Right atrium auricular region (tissue), 2 donors: ENCODE measurements at places on chromosomes 7 and 10. TPM values are rescaled to one million over a fixed set of nuclear protein-coding genes. Genes with fewer than 3 reads are reported as not detected.

GRCh38 chr7:103752995-103753394 is 236.5 kb downstream of the RELN start:
- DNase-seq = no peak

DNA sequence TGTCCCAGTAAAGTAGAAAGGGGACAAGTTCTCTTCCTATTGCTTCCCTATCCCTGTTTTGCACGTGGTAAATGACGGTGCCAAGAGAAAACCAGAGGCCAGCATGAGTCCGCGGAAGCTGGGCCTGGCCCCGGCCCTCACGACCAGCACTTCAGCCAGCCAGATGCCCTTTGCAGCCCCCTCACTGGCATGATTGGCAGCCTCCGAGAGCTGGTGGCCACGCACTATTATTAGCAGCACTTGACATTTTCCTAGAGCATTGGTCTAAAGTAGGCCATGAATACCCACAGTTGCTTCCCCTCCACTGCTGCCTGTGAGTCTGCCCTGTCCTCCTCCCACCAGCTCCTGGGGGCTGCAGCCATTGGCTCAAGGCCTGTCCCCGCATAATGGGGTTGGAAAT is 369.1 kb downstream of the PLXNA4 start:
- no peak for DNase-seq

GRCh38 chr7:142153400-142153799 is 41.9 kb downstream of the MGAM2 start:
- DNase-seq = no peak

DNA sequence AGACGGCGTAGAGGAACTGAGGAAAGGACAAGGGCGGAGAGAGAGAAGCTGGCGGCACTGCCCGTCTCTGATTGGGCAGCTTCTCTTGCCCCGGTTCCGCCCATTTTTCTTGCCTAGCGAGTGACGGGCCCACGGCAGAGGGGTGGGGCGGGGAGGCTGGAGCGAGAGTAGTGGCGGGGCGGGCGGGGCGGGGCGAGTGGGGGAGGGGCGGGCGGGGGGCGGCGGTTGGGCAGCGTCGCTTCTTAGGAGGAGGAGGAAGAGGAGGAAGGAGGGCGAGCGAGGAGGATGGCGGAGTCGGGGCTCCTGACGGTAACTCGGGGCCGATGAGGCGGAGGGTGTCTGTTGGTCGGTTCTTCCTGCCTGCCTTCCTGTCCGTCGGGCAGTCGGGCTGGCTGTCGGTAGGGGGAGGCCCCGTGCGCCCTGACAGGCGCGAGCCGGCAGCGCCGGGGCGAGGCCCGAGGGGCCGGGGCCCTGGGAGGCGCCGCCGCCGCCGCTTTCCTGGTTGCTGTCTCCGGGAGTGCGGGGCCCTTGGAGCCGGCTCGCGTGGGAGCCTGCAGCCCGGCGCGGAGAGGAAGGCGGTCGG is at the start of gene SHOC2:
TSS of gene SHOC2 (plus strand) at position 256 of the 583 bp plus-strand sequence. CDS start 44,755 bp downstream, outside the sequence.
- DNase-seq = peak; percentile 99

DNA sequence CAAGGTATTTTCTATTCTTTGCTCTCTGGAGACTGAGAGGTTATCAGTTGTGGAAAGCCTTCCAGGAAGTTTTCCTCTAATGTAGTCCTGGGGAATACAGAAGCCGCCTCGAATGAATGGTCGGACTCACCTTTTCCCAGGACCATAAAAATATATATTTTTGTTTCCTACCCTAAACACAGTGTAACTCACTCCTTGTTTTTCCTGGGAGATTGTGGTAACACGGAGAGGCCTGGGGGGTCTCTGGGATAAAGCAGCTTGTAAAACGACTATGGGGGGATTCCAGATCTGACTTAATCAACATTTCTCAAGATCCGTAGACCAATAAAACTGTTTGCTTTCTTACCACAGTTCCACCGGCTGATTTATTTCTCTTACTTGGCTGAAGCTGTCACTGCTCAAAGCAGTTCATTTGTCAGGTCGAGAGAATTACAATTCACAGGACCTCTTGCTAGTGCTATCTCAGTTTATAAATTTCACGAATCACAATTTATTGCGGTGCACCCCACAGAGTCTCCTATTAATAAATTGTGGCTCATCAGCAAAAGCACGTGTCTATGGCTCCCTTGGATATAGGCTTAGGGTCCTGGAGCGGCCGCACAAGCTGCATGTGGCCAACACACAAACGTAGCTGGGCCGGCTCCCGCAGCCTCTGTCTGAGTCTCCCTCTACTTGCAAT is 176.3 kb upstream of the BMPER start:
- no peak for DNase-seq

DNA sequence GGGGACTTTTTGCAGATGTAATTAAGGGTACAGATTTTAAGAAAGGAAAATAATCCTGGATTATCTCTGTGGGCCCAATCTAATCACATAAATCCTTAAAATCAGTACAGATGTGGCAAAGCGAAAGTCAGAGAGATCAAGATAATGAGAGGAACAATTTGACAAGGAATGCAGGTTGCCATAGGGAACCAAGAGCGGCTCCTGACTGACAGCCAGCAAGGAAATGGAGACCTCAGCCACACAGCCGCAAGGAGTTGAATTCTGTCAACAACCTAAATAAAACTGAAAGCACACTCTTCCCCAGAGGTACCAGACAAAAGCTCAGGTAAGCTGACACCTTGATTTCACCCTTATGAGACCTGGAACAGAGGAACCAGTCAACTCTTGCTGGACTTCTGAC is 3.4 kb upstream of the PNPLA8 start:
- no peak for DNase-seq

DNA sequence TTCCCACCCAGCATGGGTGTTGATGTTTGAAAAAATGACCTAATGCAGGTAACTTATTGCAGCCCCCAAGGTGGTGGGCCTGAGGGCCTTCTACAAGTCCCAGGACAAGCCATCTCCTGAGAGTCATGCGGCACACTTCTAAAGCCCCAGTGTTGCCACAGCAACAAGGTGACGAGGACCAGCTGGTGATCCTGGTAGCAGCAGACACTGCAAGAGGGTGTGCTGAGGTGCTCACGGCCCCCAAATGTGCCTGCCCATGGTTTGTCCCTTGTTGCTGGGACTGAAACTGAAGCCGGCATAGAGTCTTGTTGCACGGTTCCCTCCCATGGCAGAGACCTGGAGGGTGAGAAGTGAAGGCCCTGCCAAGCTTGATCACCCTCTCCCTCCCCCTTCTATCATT is 333.2 kb upstream of the MGMT start:
- DNase-seq = peak; percentile 47

- DNase-seq = no peak
These were observed 15.3 kb downstream of the PLXNA4 start for GRCh38 chr7:132560825-132561529.

GRCh38 chr10:99461230-99461629 is 30.8 kb upstream of the GOT1 start:
- DNase-seq = no peak

GRCh38 chr10:132790470-132790869 is 4.5 kb upstream of the NKX6-2 start:
- no peak for DNase-seq

DNA sequence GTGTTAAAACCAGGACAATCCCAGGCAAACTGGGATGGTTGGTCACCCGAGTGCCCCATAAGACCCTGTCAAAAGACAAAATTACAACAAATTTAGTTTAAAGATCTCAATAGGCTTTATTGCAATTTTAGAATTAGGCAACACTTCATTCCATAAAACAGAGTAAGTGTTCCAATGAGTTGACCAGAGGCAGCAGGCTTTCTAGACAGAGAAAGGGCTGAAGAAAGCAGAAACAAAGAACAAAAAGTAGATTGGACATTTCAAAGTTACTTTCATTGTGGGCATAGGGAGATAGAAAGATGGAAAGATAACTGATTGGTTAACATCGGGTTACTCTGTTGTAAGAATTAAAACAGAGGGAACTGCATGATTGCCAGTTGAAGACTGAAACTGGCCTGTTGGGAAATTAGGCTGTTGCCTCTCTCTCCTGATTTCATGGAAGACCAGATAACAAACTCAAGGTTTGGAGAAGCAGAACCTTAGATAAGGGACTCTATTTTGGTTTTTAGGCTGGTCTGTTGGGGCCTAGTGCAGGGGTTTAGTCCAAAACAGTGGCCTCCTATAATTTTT is 36.3 kb downstream of the ENTPD1 start:
- DNase-seq = no peak

GRCh38 chr10:133452453-133452852 is 1.3 kb upstream of the SCART1 start:
- peak; percentile 30 for DNase-seq

- DNase-seq = peak; percentile 89
These were observed 109.4 kb upstream of the LANCL2 start for GRCh38 chr7:55255496-55256445.

- no peak for DNase-seq
These were observed 21.6 kb upstream of the PDCD4 start for GRCh38 chr10:110850099-110850498.

DNA sequence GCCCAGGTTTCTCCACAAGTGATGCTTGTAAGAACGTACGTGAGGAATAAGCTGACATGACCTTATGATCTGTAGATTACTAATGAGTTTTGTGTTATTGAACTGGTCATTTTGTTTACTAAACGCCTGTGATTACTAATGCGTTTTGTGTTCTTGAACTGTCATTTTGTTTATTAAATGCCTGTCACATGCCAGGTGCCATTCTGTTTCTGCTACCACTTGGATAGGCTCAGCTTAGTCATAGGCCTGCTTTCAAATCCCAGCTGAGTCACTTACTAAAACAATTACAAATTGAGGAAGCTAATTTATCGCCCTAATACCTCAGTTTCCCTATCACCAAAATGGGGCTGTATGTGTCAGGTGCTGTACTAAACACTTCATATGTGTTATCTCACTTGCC is 4.7 kb upstream of the HGF start:
- DNase-seq = no peak

- no peak for DNase-seq
These were observed 145.6 kb upstream of the SEMA3C start for GRCh38 chr7:81064426-81064825.

DNA sequence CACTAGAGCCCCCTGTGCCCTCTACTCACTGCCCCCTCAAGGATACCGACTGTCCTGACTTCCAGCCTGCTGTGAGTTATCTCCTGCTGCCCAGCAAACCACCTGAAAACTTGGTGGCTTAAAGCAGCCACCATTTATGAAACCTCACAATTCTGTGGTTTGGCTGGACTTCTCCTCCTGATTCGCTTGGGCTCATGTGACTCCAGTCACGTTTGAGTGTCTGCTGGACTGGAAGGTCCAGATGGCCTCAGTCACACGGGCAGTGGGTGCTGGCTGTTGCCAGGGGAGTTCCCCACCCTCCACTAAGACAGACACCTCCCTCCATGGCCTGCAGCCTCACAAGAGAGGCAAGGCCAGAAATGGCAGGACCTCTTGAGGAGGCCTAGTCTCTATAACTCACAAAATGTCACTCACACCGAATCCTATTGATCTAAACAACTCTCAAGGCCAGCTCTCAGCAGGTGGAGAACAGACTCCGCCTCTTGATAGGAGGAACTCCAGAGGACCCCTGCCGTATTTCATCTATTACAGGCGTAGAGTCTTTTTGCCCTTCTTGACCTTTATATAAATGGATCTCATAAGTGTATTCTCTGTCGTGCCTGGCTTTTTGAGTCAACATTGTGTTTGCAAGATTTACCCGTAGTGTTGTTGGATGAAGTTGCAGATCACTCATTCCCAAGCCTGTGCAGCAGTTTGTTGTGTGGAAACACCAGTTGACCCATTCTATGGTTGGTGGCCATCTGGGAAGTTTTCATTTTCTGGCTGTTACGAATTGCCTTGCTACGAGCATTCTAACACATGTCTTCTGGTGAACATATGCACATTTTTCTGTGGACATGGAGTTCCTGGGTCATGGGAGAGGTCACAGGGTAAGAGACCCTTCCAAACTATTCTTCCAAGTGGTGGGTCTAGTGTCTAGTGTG is 48.3 kb downstream of the ZMIZ1 start:
- DNase-seq = no peak

- DNase-seq = no peak
These were observed 103.5 kb downstream of the GPR26 start for GRCh38 chr10:123769647-123770046.

- no peak for DNase-seq
These were observed 120.0 kb downstream of the SEMA3E start for GRCh38 chr7:83528925-83529423.

DNA sequence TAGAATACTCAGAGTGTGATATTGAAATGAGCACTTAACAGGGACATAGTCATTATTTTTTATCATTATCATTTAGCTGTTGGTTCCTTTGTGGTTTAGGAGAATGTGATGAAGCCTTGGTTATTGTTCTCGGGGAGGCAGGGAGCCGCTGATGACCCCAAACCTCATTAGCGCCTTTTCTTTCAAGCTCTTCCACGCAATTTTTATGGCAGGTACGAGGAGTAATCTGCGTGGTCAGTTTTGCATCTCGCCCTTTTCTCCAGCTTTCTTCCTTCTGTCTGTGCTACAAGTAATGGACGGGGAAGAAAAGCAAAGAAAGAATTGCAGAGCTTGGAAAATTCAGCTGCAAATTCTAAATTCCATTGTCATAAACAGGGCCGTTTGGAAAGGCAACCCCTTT is 338.4 kb downstream of the GLRX3 start:
- no peak for DNase-seq

- no peak for DNase-seq
These were observed 33.7 kb downstream of the MINPP1 start for GRCh38 chr10:87538092-87539015.

GRCh38 chr10:127600479-127600878 is 51.4 kb downstream of the NPS start:
- no peak for DNase-seq

DNA sequence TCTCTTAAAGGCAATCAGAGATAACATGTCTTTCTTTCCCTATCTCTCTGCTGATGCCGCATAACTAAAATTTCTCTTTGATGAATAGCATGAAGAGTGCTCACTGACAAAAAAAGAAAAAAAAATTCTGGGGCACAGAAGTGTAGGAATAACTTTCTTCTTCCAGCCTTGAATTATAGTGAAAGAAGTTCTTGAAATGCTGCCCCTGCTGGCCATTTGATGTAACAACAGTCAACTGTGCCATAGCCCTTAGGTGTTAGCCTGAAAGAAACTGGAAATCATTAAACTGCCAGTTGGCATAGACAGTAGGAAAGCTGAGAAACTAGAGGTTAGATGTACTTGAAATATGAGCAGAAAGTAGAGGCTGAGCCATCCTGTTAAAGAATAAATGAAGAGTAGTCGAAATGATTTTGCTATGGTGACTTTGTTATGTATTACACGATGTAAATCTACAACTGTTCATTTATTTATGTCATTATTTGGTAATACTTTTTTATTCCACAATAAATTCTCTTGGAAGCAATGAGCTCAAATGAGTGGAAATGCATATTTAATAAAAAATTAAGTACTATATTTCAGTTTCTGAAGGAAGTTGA is 48.3 kb upstream of the FAM171A1 start:
- DNase-seq = no peak

- DNase-seq = no peak
These were observed 15.9 kb downstream of the SH3PXD2A start for GRCh38 chr10:103839519-103839871.

Gene NME8
- not detected for total RNA-seq

Gene EEPD1
- total RNA-seq = 4.0 TPM

Gene SSC4D
- 0.35 TPM for total RNA-seq

Gene VSTM4
- 17.6 TPM for total RNA-seq

Gene SMIM30
- total RNA-seq = 208 TPM

Gene TRIL
- 4.4 TPM for total RNA-seq

Gene AZGP1
- 46.5 TPM for total RNA-seq

Gene MMP21
- total RNA-seq = 0.67 TPM

Gene DMBT1
- total RNA-seq = 0.08 TPM

Gene COL13A1
- total RNA-seq = 5.7 TPM

Gene PITRM1
- 68.3 TPM for total RNA-seq

Gene LRMDA
- total RNA-seq = 6.1 TPM

Gene RAB19
- not detected for total RNA-seq

Gene CYP2E1
- total RNA-seq = 0.79 TPM

Gene ANKRD61
- not detected for total RNA-seq
